ENCODE measurements at places on chromosomes 1 and 21. TPM values are rescaled to one million over a fixed set of nuclear protein-coding genes. Genes with fewer than 3 reads are reported as not detected.

GRCh38 chr1:107727866-107728265, 237.1 kb downstream of the VAV3 start:
- no peak overlapping the region for H3K4me3 ChIP-seq
- H3K36me3 ChIP-seq: no peaks in the 10 kb centered on the region
- no peaks in the 10 kb centered on the region for H3K27me3 ChIP-seq
- no peak for DNase-seq
- H3K27ac ChIP-seq: no peak overlapping the region
- no peaks in the 10 kb centered on the region for H3K4me1 ChIP-seq

DNA sequence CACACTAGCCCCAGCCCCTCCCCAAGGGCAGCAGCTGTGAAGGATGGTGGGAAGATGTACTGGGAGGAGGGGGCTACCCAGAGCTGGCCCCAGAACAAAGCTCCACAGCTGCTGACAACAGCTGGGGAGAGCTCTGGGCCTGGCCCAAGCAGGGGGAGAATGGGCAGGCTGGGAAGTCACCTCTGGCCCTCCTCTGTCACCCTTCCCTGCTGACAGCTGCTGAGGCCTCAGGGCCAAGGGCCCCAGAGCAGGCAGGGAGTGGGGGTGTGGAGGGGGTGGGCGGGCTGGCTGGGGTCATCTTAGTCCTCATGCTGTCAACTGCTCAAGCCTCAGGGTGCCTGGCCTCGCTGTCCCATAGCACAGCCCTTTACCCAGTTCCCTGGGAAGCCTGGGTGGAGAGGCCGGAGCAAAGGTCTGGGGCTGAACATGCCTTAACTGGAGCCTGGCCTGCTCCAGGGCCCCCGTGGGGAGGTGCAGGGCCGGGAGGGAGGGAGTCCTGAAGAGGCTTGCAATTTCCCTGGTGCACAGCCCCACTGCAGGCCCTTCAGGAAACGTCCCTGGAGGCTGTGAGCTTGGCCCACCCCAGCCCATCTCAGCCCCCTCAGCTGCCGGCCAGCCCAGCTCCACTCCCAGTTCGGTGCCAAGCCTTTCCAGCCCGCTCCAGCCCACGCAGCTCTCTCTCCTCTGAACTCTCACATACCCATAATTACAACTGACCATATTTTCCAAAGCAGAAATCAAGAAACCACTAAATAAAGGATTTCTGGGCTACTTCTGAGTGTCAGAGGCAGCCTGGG, 25.7 kb downstream of the HSPG2 start:
- no peaks in the 10 kb centered on the region for H3K36me3 ChIP-seq
- H3K27ac ChIP-seq: peak overlapping the region; percentile 87
- no peaks in the 10 kb centered on the region for H3K27me3 ChIP-seq
- peak; percentile 77 for DNase-seq

- peaks cover 3% of the 10 kb centered on the region for H3K27me3 ChIP-seq
- H3K36me3 ChIP-seq: no peaks in the 10 kb centered on the region
Observed at GRCh38 chr1:30012455-30013440, 710.6 kb downstream of the MATN1 start.

- no peaks in the 10 kb centered on the region for H3K27me3 ChIP-seq
- DNase-seq: peak; percentile 92
- H3K4me1 ChIP-seq: peaks cover 10% of the 10 kb centered on the region
- peaks cover 17% of the 10 kb centered on the region for H3K36me3 ChIP-seq
- H3K27ac ChIP-seq: peak overlapping the region; percentile 78
- no peak overlapping the region for H3K4me3 ChIP-seq
Observed at GRCh38 chr1:150552128-150552910, 3.1 kb downstream of the ADAMTSL4 start.

- DNase-seq: no peak
- H3K4me1 ChIP-seq: no peaks in the 10 kb centered on the region
- H3K27ac ChIP-seq: no peak overlapping the region
- no peak overlapping the region for H3K4me3 ChIP-seq
- no peaks in the 10 kb centered on the region for H3K27me3 ChIP-seq
- no peaks in the 10 kb centered on the region for H3K36me3 ChIP-seq
Observed at GRCh38 chr1:44460107-44460882, 55.2 kb downstream of the RNF220 start.

GRCh38 chr1:10429868-10430215, 391 bp upstream of the CENPS start:
- peaks cover 14% of the 10 kb centered on the region for H3K4me1 ChIP-seq
- no peak overlapping the region for H3K27ac ChIP-seq
- DNase-seq: no peak
- H3K27me3 ChIP-seq: no peaks in the 10 kb centered on the region
- H3K4me3 ChIP-seq: peak overlapping the region; percentile 93

Gene ADAM30
- total RNA-seq: not detected

Gene SMCP
- total RNA-seq: not detected

Gene FBLIM1
- total RNA-seq: 5.6 TPM

Gene FGR
- 1.3 TPM for total RNA-seq

Gene OR2T11
- not detected for total RNA-seq

Gene AK4
- total RNA-seq: 1.1 TPM

Gene SLC1A7
- 1.2 TPM for total RNA-seq

Measured in psoas muscle (tissue), 8 donors.